ENCODE measurements at places on chromosomes 5 and 9. TPM values are rescaled to one million over a fixed set of nuclear protein-coding genes. Genes with fewer than 3 reads are reported as not detected.

DNA sequence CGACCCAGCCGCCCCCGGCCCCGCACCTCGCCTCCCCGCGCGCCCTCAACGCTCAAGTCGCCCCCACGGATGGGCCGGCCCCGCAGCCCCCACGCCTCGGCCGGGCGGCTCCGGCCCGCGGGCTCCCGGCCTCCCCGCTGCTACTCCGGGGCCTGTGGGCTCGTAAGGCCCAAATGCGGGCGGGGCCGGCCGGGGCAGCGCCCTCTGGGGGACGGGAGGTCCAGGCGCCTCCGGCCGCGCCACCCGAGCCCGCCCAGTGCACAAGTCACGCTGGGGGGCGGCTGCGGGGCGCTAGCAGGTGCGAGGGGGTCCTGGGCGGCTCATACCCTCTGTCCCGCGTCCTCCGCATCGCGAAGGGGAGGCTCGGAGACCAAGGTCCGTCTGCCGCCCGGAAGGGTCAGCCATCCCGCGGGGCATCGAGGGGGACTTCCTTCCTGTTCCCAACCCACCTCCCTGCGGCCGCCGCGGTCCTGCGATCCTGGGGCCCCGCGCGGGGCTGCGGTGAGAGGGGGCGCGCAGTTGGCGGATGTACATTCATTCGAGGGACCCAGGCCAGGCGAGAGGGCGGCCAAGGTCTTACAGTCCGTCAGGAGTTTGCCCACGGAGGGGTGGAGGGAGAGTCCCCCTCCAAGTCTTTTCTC lies at the start of gene CIZ1:
TSS of gene CIZ1 (minus strand) at position 167 of the 641 bp plus-strand sequence. CDS start 715 bp downstream, outside the sequence.
- peak; percentile 83 for DNase-seq

GRCh38 chr5:157592594-157592993 lies 17.0 kb upstream of the ADAM19 start:
- DNase-seq, result no peak

DNA sequence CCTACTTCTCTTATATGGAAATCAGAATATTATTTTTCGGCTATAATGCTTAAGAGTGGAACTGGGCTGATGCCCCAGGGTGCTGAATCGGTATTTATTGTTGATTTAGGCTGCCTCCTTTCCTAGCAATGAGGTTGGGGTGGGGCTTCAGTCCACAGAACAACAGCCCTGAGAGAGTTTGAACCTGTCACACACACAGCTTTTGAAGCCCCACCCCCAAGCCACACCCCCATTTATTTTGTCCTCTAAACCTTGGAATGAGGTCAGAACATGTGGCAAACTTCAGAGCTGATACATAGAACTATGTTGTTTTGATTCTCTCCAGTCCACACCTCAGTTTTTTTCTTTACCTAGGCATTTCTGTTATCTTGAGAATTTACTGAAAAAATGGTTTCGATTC lies 51.7 kb upstream of the CAMK4 start:
- DNase-seq, result no peak

DNA sequence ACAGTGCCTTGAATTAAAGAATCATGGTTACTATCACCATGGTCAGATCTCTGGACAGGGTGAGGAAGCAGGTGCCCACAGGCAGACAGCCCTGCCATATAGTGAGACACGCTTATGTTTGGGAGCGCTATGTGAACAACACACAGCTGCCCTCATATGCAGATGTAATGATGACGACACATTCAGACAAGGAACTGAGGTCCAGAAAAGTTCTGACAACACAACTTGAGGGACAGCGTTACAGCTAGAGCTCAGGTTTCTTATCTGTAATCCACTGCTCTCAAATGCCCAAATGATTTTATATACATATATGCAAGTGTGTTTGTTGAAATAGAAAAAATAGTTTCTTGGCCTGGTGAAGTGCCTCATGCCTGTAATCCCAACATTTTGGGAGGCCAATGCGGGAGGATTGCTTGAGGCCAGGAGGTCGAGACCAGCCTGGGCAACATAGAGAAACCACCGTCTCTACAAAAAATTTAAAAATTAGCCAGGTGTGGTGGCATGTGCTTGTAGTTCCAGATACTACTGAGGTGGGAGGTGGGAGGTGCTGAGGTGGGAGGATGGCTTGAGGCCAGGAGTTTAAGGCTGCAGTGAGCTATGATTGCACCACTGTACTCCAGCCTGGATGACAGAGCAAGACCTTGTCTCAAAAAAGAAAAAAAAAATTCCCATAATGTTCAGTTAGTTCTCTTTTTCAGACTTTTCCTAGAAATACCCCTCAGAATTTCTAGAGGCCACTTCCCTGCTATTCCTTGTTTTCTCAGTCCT lies 423.2 kb downstream of the RAB3C start:
- no peak for DNase-seq

DNA sequence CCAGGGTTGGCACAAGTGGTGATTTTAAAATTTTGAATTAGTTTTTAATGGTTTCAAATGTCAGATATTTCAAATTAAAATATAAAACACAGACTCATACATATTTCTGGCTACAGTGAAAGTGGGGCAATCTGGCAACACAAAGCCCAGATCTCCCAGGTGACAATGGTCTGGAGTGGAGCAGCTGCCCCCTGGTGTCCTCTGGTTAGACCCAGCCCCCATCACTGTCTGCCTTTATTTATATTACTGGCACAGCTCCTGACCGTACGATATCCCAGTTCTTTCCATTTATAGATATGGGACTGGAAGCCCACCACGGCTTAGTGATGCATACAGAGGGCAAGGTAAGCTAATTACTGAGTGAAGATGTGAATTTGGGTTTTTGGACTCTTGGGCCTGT lies 37.3 kb downstream of the MACIR start:
- no peak for DNase-seq

GDA gene
- not detected for total RNA-seq
